ENCODE measurements at places on chromosomes 11 and 22.

- DNase-seq, result no peak
Observed at GRCh38 chr11:116263770-116264169, 509.0 kb downstream of the BUD13 start.

GRCh38 chr11:8362899-8363298 lies 99.2 kb upstream of the LMO1 start:
- DNase-seq, result no peak

GRCh38 chr11:72759468-72759985 lies 7.3 kb upstream of the ARAP1 start:
- no peak for DNase-seq

DNA sequence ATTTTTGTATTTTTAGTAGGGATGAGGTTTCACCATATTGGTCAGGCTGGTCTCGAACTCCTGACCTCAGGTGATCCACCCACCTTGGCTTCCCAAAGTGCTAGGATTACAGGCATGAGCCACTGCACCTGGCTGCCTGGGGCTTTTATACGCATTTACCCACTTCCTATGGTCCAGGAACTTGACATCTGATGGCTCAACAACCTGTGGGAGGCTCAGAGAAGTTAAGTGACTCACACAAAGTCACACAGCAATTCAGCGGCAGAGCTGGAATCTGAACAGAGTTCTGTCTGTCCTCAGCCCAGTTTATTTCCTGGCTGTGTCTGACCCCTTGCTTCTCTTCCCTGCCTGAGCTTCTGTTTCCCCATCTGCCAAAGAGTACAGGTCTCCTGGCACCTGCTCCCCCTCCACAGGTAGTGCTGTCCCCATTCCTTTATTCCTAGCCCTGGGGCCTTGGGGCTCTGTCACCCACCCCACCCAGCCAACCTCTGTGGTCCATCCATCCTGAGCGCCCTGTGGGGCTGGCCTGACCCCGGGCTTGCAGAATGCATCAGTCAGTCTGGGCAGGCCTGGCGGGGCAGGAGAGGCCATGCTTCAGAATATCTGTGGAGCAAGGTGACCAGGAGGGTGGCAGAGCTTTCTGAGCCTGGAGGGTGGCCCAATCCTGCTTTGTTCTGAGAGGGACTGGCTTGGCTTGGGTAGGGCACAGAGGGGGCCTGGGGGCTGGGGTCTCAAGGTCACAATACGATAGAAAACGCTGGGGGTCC lies 50.6 kb downstream of the CACNA1I start:
- no peak for DNase-seq

DNA sequence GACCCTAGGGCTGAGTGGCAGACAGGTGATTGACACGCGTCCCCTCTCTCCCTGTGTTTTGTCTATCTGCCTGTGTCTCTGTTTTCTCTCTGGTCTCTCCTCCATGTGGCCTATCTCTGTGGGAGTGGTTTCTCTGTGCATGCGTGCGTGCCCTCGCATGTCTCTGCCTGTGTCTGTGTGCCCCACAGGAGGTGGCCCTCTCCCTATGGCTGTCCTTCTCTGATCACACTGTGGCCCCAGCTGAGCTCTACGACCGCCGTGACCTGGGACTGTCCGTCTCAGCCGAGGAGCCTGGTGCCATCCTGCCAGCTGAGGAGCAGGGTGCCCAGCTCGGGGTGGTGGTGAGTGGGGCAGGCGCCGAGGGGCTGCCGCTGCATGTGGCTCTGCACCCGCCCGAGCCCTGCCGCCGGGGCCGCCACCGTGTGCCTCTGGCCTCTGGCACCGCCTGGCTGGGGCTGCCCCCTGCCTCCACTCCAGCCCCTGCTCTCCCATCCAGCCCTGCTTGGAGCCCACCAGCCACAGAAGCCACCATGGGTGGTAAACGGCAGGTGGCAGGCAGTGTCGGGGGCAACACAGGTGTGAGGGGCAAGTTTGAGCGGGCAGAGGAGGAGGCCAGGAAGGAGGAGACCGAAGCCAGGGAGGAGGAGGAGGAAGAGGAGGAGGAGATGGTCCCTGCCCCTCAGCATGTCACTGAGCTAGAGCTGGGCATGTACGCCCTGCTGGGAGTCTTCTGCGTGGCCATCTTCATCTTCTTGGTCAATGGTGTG lies 11.6 kb downstream of the TMEM132A start:
- DNase-seq, result no peak

- DNase-seq, result peak; percentile 24
Observed at GRCh38 chr11:78256962-78257361, 68.2 kb downstream of the USP35 start.

- peak; percentile 25 for DNase-seq
Observed at GRCh38 chr11:71936825-71937224, 8.0 kb downstream of the RNF121 start.

DNA sequence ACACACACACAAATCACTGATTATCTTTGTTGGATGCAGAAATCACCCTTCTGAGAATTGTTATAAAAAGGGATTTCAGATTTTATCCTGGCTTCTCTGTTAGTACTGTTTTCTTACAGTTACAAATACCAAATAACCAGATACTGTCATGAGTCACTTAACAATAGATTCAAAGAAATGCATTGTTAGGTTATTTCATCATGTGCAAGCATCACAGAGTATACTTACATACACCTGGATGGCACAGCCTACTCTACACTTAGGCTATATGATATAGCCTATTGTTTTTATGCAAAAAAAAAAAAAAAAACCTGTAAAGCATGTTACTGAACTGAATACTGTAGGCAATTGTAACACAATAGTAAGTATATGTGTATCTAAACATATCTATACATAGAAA lies 319.2 kb upstream of the ARHGAP42 start:
- no peak for DNase-seq

DNA sequence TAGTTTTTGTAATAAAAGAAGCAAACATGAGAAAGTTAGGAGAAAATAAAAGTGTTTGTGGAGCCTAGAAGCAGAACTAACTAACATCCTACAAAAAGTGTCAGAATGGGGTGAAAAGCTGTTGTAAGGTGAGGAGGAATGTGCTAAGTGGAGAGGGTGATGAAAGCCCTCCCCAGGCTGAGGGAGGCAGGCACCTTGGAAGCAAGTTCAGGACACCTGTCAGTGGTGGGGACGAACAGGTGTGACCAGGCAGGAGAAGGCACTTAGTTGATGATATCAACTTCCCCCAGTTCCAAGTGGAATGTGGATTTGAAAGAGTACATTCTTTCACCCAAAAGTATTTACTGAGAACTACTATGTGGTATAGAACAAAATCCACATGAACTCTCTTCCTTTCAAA lies 18.7 kb upstream of the BMAL1 start:
- DNase-seq, result no peak

DNA sequence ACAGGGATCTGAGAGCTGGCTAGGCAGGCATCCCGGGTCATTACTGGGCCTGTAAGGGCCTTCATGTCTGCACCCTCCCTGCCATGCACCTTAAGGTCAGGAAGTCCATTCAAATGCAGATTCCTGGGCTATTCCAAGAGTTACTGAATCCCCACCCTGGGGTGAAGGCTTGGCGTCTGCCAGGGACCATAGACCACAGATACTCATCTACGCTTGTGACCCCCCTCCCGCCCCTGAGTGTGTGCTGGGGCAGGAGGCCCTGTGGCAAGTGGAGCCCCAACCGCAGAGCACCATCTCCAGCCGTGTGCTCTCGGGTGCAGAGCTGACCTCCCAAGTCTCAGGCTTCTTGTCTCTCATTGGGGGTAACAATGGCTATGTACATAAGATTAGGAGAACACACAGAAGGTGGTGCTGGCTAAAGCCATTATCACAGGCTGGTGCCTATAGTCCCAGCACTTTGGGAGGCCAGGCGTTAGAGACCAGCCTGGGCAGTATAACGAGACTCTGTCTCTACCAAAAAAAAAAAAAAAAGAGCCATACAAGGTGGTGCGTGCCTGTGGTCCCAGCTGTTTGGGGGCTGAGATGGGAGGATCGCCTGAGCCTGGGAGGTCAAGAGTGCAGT lies 19.1 kb upstream of the KCNQ1OT1 start:
- no peak for DNase-seq

- DNase-seq, result no peak
Observed at GRCh38 chr11:79579063-79579462, 138.2 kb upstream of the TENM4 start.

DNA sequence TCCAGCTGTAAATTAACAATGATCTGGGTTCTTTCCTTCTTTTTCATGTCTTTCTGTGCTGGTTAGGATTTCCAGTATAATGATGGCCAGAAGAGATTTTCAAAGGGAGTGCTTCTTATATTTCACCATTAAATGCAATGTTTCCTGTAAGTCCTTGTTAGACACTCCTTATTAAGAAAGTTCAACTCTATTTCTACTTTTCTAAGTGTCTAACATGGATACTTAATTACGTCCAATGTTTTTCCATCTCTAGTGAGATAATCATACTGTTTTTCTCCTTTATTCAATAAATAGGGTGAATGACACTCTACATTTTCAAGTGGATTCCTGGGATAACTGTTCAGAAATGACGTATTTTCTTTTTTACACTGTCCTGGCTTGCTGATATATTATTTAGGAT lies 49.8 kb downstream of the CDON start:
- no peak for DNase-seq

DNA sequence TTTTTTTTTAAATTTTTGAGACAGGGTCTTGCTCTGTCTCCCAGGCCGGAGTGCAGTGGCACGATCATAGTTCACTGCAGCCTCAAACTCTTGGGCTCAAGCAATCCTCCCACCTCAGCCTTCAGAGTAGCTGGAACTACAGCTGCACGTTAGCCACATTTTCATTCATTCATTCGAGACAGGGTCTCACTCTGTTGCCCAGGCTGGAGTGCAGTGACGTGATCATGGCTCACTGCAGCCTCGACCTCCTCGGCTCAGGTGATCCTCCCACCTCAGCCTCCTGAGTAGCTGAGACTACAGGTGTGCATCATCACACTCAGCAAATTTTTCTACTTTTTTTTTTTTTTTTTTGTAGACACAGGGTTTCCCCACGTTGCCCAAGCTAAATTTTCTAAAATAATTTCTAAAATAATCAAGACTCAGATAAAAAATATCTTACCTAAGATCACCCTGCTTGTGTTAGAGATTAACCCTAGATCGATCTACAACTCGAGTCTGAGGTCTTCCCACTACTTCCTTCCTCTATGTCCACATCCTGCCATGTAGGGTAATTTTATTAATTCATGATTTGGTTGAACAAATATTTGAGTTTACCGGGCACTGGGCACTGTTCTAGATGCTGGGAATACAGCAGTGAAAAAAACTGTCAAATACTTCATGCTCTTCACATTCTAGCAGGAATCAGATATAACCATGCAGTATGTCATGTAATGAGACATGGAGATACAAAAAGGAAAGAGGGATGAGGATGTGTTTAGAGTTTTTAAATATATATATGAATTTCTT lies 15.1 kb downstream of the EIF4G2 start:
- DNase-seq, result no peak

DNA sequence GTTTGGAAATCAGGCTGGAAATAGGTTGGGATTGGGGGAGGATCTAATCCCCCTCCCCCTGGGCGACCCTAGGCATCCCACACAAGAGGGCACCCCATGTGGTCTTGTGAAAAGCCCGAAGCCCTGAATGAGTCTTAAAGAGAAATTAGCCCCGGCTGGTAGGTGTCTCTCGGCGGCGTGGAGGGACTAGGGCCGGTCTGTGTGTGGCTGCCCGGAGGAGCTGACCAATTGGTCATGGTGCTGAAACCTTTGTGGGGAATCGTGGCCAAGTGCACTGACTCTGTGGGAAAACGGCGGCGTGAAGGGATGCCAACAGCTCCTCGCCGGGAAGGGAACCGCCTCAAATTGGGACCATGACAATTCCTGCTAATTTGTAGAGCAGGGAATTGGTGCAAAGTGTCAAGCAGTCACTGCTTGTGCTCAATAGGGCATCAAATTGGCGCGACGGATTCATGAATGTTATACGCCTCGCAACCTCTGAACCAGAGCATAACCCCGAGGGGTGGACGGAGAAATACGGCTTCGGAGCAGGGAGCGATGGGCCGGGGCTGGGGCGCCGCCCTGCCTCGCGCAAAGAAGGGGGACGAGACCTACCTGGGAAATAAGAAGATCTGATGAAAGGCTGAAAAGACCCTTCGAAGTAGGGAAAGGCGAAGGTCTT lies 1.5 kb downstream of the DBX1 start:
- DNase-seq, result no peak

- DNase-seq, result no peak
Observed at GRCh38 chr11:35318977-35319925, 100.1 kb downstream of the SLC1A2 start.

GRCh38 chr11:76664578-76665061 lies 5.9 kb downstream of the LRRC32 start:
- DNase-seq, result no peak

- DNase-seq, result peak; percentile 6
Observed at GRCh38 chr11:73760135-73760678, 667 bp downstream of the RAB6A start.

- no peak for DNase-seq
Observed at GRCh38 chr11:45079075-45079444, 67.4 kb upstream of the PRDM11 start.

GRCh38 chr11:47108214-47108613 lies 68.5 kb downstream of the ARFGAP2 start:
- no peak for DNase-seq

DNA sequence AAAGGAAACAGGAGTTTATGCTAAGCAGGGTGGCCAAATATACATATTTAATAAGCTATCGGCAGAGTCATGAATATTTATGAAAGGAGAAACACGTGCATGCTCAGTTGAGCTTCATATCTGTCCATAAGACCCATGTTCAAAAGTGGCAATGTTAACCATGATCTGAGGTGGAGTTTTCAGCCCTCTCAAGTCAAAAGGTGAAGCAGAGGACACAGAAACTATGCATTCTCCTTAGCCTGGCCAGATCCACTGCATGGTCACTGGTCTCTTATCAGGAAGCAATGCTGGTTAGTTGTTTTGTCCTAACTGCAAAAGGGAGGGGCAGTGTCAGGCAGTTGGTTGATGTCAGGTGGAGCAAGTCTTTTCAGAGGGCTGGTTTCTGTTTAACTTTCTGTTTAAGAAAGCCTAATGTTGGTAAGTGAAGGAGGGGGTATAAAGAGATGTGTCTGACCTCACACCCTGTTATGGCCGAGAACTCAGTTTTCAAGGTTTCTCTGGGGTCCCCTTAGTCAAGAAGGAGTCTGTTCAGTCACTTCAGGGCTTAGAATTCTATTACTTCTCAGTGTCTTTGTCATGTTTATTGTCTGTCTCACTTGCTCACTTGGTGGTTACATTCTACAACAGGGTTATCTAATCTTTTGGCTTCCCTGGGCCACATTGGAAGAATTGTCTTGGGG lies 5.5 kb upstream of the SELENOH start:
- no peak for DNase-seq

DNA sequence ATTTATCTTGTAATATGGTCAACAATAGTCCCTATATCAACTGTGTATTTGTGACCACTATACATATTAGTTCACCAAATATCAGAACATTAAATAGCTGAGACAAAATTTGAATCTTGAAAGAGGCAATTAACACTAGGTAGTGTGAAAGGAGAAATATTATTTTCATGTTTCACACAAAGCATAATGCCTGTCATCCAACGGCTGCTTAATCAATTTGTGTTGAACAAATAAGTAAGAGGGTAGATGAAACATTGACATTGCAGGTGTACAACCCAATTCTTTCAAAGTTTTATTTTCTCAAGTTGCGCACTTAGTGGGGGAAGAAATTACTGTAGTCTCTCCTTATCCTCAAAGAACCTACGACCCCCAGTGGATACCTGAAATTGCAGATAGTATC lies 3.4 kb upstream of the OR8I2 start:
- DNase-seq, result no peak
